ENCODE measurements at places on chromosomes 12 and 14.

- no peak for DNase-seq
These were observed 5.8 kb downstream of the NID2 start for GRCh38 chr14:52063052-52063462.

DNA sequence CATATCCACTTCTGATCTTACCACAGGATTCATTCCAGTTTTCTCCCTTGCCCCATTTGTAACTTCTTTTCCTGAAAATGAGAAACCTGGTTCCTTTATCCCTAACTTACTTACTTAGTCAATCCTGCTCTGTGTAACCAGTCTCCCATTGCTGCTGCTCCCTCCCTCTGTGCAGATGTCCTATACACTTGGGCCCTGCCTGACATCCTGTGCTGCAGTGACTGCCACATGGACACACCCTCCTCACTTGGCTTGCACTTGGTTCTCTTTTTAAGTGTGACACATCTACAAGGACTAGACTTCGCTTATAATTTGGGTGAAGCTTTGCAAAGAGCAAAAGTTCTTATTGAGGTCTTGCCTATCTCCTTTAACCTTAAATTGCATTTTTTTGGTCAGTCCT is 51.4 kb downstream of the FGD4 start:
- DNase-seq, result no peak

- DNase-seq, result no peak
These were observed 365.7 kb downstream of the LRIG3 start for GRCh38 chr12:58554522-58555157.

GRCh38 chr14:51554953-51555352 is 96.8 kb upstream of the FRMD6 start:
- no peak for DNase-seq
